Heart left ventricle (tissue), 16 donors: ENCODE measurements at places on chromosomes 1 and 21. TPM values are rescaled to one million over a fixed set of nuclear protein-coding genes. Genes with fewer than 3 reads are reported as not detected.

- H3K4me1 ChIP-seq: no peaks in the 10 kb centered on the region
- H3K27ac ChIP-seq: no peak overlapping the region
- no peak overlapping the region for H3K4me3 ChIP-seq
Observed at GRCh38 chr1:187883356-187883755, 1054.6 kb downstream of the PLA2G4A start.

GRCh38 chr1:69858534-69858933 lies 290.8 kb downstream of the LRRC7 start:
- no peak overlapping the region for H3K27ac ChIP-seq
- no peaks in the 10 kb centered on the region for H3K4me1 ChIP-seq
- no peaks in the 10 kb centered on the region for H3K27me3 ChIP-seq
- H3K4me3 ChIP-seq: no peak overlapping the region

DNA sequence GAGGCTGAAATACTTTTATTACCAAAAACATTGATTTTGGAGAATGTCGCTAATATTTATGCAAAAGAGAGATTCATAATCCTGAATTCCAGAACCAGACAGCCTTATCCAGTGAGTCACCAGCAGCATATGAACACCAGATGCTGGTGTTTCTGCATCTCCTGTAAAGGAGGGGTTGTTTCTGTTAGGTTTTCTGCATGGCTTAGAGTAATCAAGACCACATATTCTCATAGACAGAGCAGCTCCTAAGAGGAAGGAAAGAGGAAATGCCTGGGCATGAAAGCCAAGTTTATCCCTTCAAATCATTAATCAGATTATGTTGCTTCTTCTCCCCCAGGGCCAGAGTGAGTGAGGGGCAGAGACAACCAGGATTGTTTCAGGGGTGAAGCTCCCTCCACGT lies 86.2 kb downstream of the NGF start:
- no peak for DNase-seq
- H3K4me1 ChIP-seq: peaks cover 14% of the 10 kb centered on the region
- peak overlapping the region; percentile 57 for H3K27ac ChIP-seq
- H3K36me3 ChIP-seq: no peaks in the 10 kb centered on the region

DNA sequence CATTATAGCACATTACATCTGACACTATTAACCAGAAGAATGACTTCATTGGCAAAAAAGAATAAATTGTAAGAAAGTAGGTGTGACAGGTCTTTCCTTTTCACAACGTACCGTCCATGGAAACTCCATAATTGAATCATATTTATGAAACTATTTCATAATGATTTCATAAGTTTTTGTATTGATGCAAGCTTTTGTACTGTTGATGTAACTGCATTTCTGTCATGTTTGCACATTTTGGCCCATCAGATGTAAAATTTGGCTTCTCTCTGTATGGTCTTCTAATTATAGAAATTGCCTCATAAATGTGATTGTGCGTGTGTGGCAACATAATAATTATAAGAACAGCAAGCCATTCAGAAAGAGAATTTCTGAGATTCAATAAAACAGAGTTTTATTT lies 180.7 kb upstream of the ZNHIT6 start:
- H3K4me1 ChIP-seq: no peaks in the 10 kb centered on the region
- H3K27ac ChIP-seq: no peak overlapping the region
- H3K27me3 ChIP-seq: no peaks in the 10 kb centered on the region
- DNase-seq: no peak
- H3K4me3 ChIP-seq: no peak overlapping the region

- H3K36me3 ChIP-seq: no peaks in the 10 kb centered on the region
- H3K4me1 ChIP-seq: no peaks in the 10 kb centered on the region
- no peak overlapping the region for H3K27ac ChIP-seq
- no peak overlapping the region for H3K4me3 ChIP-seq
- DNase-seq: no peak
Observed at GRCh38 chr1:56056438-56057287, 522.7 kb downstream of the PLPP3 start.

- DNase-seq: no peak
- no peak overlapping the region for H3K27ac ChIP-seq
- H3K27me3 ChIP-seq: no peaks in the 10 kb centered on the region
- no peaks in the 10 kb centered on the region for H3K36me3 ChIP-seq
Observed at GRCh38 chr1:89271341-89272015, 1.2 kb downstream of the GBP5 start.

GRCh38 chr21:14985306-14985705 lies 79.5 kb downstream of the NRIP1 start:
- H3K36me3 ChIP-seq: no peaks in the 10 kb centered on the region
- no peak overlapping the region for H3K27ac ChIP-seq
- DNase-seq: no peak
- no peak overlapping the region for H3K4me3 ChIP-seq
- peaks cover 13% of the 10 kb centered on the region for H3K4me1 ChIP-seq
- no peaks in the 10 kb centered on the region for H3K27me3 ChIP-seq

- H3K36me3 ChIP-seq: no peaks in the 10 kb centered on the region
- H3K4me3 ChIP-seq: no peak overlapping the region
- peaks cover 24% of the 10 kb centered on the region for H3K4me1 ChIP-seq
- no peaks in the 10 kb centered on the region for H3K27me3 ChIP-seq
- DNase-seq: no peak
- H3K27ac ChIP-seq: no peak overlapping the region
Observed at GRCh38 chr1:22824975-22825374, 114.3 kb downstream of the EPHB2 start.

DNA sequence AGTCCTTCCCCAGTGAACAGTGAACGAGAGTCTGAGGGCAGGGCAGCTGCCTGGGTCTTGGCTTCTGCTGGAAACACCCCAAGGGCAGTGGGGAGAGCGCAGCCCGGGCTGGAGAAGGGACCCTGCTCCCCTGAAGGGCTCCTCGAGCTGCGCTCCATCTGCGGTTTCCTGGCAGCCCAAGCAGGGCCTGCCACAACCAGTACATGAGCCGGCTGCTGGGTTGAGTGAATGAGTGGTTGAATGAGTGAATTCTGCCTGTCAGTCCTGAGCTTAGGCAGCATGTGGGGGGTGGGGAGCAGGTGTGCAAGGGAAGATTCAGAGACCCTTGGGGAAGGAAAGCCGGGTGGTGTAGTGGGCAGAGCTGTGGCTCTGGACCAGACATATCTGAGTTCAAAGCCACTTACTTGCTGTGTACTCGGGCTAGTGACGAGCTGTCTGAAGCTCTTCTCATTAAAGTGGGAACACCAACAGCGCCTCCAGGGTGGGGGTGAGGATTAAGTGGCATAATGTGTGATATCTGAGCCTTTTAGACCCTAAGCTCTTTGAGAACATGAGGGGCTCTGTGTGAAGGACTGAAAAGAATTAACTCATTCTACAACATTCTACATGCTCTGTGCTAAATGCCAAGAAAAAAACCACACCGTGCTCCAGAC lies 3.7 kb downstream of the OPRD1 start:
- DNase-seq: no peak
- H3K27ac ChIP-seq: no peak overlapping the region
- no peaks in the 10 kb centered on the region for H3K4me1 ChIP-seq
- H3K36me3 ChIP-seq: no peaks in the 10 kb centered on the region

DNA sequence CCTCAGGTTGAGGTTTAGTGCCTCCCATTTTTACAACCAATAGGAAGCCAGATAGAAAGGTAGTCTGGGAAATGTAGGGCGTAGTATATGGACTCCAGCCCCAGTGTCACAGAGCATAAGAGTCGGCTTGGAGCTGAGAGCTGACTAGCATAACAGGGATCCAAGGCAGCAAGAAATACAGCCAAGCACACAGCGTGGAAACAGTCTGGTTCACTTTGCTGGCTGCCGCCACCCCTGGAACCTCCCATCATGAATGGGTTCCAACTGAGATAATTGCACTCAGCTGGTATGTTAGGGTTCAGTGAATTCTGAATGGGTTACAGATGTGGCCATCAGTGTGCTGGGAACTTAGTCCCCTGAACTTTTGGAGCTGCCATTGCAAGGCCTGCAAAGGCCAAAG lies 76.7 kb upstream of the GPR88 start:
- H3K4me3 ChIP-seq: no peak overlapping the region
- no peak overlapping the region for H3K27ac ChIP-seq
- peaks cover 13% of the 10 kb centered on the region for H3K4me1 ChIP-seq
- H3K36me3 ChIP-seq: no peaks in the 10 kb centered on the region
- DNase-seq: no peak

DNA sequence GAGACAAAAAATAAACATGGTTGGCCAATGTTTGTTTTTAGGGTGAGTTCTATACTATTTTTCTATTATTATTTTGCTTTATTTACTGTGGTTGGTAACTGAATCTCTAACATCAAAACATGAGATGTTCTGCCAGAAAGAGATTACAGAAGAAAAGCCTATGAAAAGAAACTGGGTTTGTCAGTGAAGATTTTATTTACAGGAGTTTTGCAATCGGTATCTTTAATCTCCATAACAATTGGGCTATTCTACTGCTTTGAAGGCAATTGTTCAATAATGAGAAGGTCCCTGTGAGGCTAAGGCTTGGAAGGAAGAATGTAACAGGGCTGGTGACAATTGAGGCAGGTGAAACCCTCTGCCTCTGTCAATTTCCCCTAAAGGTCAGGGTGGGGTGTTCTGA lies 155.5 kb downstream of the CLIC6 start:
- no peaks in the 10 kb centered on the region for H3K27me3 ChIP-seq
- no peak for DNase-seq
- H3K4me3 ChIP-seq: no peak overlapping the region
- H3K27ac ChIP-seq: no peak overlapping the region

DNA sequence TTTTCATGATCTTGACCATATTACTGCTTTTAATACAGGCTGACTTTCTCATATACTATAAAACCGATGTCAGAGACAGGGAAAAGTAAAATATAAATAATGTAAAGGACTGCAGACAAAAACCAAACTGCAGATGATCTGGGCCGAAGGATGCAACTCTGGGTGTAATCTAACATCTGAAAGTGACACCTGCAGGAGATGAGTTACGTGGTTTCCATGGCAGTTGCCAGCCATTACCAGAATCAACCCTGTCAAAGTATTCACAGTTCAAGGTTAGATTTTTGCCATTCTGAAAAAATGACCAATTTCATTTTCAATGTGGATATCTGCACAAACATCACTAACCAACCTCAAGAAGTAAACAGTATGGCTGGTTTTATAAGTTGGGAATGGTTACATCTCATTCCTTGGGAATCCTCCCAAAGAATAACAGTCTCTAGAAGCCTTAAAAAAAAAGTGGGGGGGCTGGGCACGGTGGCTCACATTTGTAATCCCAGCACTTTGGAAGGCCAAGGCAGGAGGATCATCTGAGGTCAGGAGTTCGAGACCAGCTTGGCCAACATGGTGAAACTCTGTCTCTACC lies 27.7 kb downstream of the DNAJC11 start:
- H3K4me1 ChIP-seq: peaks cover 5% of the 10 kb centered on the region
- no peak overlapping the region for H3K27ac ChIP-seq
- DNase-seq: no peak
- H3K27me3 ChIP-seq: no peaks in the 10 kb centered on the region
- no peak overlapping the region for H3K4me3 ChIP-seq

DNA sequence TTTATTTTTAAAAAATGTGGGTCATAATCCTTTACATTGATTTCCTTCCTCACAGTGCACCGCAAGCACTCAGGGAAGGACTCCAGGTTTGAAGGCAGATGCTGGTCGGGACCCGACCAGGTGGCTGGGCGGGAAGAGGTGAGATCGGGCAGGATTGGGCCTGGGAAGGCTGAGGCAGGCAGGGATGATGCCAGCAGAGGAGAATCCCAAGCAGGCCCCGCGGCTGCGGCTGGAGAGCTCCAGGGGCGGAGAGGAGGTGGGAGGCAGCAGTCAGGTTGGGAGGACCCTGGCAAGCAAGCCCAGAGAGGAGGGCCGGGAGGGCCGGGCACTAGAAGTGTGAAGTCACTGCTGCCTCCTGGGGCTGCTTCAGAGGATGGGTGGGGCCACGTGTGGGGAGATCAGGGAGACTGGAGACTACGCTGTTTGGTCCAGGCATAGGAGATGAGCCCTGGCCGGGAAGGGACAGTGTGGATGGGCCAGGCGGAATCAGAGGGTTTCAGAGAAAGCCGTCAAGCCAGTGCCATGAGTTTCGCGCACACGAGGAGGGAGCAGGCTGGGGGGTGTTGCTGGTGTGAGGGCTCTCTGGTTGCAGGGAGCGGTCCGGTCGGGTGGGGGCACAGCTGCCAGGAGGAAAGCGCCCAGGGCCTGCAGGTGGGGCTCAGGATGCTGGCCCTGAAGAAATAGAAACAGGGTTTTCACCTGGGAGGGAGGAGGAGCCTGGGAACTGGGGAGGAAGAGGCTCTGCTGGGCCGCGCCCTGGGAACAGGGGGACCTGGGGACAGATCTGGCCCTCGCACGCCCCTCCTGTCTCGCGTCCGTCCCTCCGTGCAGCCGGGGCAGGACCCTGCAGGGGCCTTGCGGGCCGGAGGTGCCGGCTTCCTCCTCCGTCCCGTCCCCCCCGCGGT lies 888 bp upstream of the COL18A1 start:
- no peaks in the 10 kb centered on the region for H3K27me3 ChIP-seq
- peak; percentile 76 for DNase-seq
- peaks cover 29% of the 10 kb centered on the region for H3K4me1 ChIP-seq
- no peaks in the 10 kb centered on the region for H3K36me3 ChIP-seq
- H3K4me3 ChIP-seq: peak overlapping the region; percentile 71

DNA sequence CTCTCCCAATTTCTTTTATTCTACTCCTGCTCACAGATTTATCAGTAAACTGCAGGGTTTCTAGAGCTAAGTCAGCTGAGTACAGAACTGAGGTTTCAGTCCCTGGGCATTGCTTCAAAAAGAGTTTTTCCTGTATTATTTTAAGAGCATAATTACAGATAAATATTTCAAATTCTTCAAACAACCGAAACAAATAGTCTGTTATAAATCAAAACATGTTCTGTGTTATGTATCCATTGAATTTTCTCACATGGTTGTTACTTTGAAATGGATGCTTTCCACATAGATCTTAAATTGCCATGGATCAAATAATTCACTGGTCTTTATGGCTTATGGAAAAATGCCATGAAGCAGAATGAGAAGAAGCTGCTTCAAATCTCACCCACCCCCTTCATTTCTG lies 64.5 kb downstream of the LRRC8C start:
- H3K36me3 ChIP-seq: no peaks in the 10 kb centered on the region
- H3K4me1 ChIP-seq: peaks cover 40% of the 10 kb centered on the region
- no peaks in the 10 kb centered on the region for H3K27me3 ChIP-seq
- peak overlapping the region; percentile 3 for H3K27ac ChIP-seq
- H3K4me3 ChIP-seq: no peak overlapping the region
- no peak for DNase-seq

- peak overlapping the region; percentile 94 for H3K27ac ChIP-seq
- H3K36me3 ChIP-seq: no peaks in the 10 kb centered on the region
- H3K27me3 ChIP-seq: no peaks in the 10 kb centered on the region
- H3K4me1 ChIP-seq: no peaks in the 10 kb centered on the region
- H3K4me3 ChIP-seq: no peak overlapping the region
- no peak for DNase-seq
Observed at GRCh38 chr1:59298026-59298583, 1.2 kb downstream of the FGGY start.

- no peaks in the 10 kb centered on the region for H3K27me3 ChIP-seq
- no peak overlapping the region for H3K27ac ChIP-seq
- H3K4me1 ChIP-seq: peaks cover 5% of the 10 kb centered on the region
- H3K4me3 ChIP-seq: no peak overlapping the region
Observed at GRCh38 chr1:205127646-205128045, 5.9 kb upstream of the RBBP5 start.

Gene OR2G6
- total RNA-seq: not detected

Gene NTMT2
- 1.8 TPM for total RNA-seq

Gene FCRL3
- not detected for total RNA-seq

Gene C21orf58
- 1.3 TPM for total RNA-seq

Gene ZNF695
- 0.06 TPM for total RNA-seq

Gene VASH2
- total RNA-seq: 0.54 TPM

Gene HRNR
- not detected for total RNA-seq

Gene RNF186
- not detected for total RNA-seq
